ENCODE measurements at places on chromosomes 12 and 14.

DNA sequence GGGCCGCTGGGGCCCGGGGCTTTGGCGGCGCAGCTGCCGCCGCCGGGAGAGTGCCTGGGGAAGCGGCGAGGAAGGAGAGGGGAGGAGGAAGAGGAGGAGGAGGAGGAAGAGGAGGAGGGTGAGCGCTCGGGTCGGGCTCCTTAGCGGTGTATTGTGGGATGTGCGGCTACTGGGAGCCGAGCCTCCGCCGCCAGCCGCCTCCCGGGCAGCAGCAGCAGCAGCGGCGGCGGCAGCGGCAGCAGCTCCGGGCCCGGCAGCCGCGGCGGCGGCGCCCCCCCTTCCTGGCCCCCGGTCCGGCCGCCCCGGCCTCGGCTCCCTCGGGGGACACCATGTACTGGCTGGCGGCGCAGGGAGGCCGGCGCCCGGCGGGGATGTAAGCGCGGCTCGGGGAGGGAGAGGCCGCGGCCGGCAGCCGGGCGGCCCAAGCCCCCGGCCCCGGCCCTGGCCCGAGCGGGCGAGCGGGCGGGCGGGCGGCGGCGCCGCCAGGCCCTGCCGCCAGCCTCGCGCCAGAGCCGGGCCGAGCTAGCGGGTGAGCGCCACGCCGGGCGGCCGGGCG, at the start of gene SETD1B:
SETD1B (plus strand) TSS at position 149 of the 556 bp plus-strand sequence. CDS start 729 bp downstream, outside the sequence.
- DNase-seq: no peak

GRCh38 chr12:132633901-132634300, 15.3 kb downstream of the P2RX2 start:
- no peak for DNase-seq

- DNase-seq: no peak
Measured at GRCh38 chr12:124007826-124008570, 35.0 kb downstream of the ZNF664 start.

GRCh38 chr14:96804895-96805294, 7.7 kb downstream of the VRK1 start:
- DNase-seq: no peak

- no peak for DNase-seq
Measured at GRCh38 chr14:46571970-46572369, 79.6 kb downstream of the RPL10L start.

GRCh38 chr14:65211341-65211987, 109.1 kb upstream of the MAX start:
- DNase-seq: no peak

DNA sequence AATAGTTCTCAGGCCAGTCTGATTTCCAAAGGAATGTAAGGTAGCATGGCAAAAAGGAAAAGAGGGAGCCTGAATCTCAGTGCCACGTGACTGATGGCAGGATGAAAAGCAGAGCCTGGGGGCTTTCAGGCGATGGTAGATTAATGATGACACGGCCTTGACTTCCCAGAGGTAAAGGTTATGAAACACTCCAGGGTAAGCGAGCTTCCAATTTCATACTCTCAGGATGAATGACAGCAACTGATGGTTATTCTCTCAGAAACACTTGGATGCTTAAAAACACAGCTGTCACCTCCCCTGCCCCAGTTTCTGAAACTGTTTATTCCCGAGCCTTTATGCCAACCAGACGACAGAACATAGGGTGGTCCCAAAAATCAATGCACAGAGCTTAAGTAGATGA, 28.8 kb downstream of the GDF11 start:
- DNase-seq: no peak

GRCh38 chr14:74089251-74090020, 4.7 kb downstream of the LIN52 start:
- no peak for DNase-seq

DNA sequence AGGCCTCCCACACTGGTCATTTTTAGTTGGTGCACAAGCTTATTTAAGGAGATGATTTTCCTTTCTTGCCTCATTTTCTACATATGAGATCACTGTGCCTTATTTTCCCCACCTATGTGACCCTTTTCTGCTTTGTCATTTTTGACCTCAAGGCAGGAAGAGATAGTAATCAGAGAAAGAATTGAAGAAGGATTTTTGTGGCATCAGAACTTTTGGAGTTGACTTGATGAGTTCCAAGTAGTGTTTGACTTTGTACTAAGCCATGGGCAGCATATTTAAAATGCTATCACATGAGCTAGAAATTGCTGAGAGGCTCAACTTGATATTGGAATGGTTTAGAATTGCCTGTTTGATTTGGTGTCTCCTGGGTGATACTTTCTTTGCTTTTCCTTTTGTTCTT, 440.8 kb downstream of the AEBP2 start:
- no peak for DNase-seq

DNA sequence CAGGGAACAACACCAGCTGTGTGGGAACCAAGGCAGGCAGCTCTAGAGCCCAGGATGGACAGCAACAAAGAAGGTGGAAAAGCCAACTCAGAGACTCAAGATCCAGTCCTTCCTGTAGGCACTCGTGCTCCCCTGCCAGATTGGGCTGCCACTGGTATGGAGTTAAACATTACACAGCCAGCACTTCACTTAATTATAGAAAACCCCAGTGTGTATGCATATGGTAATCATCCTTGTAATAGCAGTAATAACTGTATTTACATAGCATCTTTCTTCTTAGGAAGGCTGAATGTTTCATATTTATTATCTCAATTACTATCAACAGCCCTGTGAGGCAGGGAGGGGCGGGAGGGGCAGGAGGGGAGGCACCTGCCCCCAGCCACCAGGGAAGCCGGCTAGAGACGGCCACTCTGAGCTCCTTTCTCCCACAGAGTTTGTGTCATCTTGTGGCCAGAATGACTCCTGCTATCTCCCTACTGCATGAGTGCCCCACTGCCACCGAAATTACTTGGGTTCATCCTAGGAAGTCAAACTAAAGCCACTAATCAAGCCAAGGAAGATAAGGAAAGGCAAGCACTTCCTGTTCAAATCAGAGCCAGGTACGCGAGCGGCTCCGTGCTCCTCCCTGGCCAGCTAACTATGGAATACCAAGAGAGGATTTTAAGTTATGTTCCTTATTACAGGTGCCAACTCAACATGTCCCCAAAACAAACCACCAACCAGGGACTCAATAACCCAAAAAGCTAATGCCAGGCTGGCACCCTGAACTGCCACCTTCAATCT, 15.7 kb upstream of the RAB35 start:
- no peak for DNase-seq

DNA sequence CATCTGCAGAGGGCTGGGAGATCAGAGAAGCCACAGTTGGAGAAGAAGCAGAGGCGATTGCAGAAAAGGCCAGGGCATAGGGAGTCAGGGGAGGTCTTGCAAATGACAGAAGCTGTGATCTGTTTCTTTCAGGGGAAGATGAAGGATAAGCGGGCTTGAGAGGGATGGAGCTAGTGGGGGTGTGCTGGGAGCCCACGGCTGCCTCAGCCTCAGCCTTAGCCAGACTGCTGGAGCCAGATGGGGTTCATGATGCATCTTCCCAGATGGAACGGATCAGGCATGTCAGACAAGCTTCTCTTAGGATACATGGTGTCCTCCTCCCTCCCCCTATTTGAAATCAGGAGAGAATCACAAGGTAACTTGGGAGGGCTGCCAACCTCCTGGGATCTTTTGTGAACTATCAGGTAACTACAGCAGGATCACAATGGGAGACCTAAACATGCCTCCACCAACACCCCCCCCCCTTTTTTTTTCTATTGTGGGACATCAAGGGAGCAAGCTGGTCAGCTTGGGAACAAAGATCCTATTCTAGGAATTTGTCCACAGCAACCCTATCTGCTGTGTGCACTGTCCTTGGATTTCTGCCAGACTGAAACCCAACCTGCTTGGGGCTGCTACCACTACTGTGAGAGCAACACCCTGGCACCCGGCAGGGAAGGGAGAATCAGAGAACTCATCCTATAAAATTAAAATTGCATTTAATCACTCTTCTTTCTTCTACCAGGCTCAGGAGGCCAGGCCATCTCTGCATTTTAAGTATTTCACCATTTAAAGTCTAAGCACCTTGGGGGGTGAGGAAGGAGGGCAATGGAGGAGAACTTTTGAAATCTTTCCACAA, 10.7 kb upstream of the ATP2A2 start:
- DNase-seq: no peak

GRCh38 chr12:13210236-13211190, 14.0 kb downstream of the EMP1 start:
- no peak for DNase-seq

- DNase-seq: no peak
Measured at GRCh38 chr14:63650256-63650952, 8.7 kb upstream of the WDR89 start.

GRCh38 chr12:131619736-131620506, 91.0 kb upstream of the SFSWAP start:
- no peak for DNase-seq

DNA sequence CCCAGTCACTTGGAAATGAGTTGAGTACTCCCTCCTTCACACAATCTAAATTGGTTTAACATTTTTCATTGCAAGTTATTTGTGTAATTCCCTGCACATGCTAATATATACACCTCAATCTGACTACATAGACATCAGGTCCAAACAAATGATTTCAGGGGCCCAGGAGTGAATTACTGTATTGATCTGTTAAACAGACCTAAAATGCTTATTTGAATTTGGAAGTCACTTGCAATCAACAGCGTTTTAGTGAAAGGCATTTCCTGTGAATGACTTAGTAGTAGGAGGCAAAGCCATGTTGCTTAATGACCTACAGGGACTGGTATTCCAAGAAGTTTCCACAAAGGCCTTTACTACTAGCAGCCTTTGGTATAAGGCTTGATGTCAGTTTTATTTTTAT, 22.6 kb upstream of the SLC15A5 start:
- DNase-seq: no peak

- DNase-seq: no peak
Measured at GRCh38 chr14:23148591-23149249, 29.7 kb upstream of the CEBPE start.

GRCh38 chr14:68947802-68948201, 31.3 kb downstream of the ACTN1 start:
- no peak for DNase-seq

DNA sequence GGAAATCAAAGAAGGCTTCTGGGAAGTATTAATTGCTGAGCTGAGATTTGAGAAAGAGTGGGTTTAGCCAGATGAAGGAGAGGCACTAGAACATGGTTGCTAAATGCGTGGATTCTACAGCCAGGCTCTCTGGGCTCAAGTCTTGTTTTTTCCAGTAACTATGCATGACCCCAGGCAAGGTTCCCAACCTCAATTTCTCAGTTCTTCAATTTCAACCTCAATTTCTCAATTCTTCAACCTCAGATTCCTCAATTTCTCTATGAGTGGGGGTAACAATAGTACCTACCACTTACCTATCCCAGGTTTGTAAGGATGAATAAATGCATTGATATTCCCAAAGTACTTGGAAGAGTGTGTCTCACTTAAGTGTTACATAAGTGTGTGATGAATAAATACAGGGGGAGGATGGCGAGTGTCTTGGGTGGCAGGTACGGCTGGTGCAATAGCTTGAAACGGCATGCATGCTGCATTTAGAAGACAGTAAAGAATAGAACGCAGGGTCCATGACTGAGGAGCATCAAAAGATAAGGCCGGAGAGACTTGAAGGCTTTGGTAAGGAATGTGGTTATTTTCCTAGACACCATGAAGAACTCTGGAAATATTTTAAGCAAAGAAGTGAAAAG, 149.1 kb upstream of the ATP2B1 start:
- no peak for DNase-seq

GRCh38 chr14:61561104-61561503, 134.2 kb upstream of the HIF1A start:
- DNase-seq: no peak

- DNase-seq: no peak
Measured at GRCh38 chr12:26135010-26135420, 10.2 kb upstream of the BHLHE41 start.

DNA sequence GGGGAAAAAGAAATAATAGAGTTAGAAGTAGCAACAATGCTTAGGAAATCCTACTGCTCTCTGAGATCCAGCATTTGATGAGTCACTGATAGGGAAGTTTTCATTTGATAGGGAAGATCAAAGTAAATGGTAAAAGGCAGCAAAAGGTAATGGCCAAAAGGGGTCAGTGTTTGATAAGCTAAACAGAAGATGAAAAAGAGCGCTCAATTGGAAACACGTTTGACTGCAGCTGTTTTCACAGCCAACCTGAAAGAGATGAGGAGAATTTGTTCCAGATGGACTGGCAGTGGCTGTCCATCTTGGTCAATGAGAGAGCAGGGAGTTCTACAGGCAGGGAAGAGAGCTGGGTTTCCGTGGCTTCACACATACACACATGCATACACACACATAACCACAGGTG, 264.2 kb downstream of the TMEM132C start:
- no peak for DNase-seq

GRCh38 chr12:96215919-96216273, 21.7 kb downstream of the ELK3 start:
- peak; percentile 35 for DNase-seq

DNA sequence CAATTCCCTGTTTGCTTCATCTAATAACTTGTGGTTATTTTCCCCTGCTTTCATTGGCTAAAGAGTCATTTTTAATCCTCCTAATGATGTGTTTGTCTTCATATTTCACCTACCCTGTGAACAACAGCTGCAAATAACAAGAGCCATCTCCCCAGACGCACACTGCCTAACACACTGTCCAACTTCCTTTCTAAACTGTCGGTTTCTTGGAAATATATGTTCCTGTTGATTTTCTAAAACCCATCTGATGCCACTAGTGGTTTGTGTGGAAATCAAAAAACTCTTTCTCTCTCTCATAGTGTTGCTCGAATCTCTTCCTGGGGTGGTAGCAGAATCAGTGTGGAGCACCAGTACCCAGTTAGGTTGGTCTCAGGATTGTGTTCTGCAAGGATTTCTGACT, 226.9 kb downstream of the EPS8 start:
- no peak for DNase-seq

DNA sequence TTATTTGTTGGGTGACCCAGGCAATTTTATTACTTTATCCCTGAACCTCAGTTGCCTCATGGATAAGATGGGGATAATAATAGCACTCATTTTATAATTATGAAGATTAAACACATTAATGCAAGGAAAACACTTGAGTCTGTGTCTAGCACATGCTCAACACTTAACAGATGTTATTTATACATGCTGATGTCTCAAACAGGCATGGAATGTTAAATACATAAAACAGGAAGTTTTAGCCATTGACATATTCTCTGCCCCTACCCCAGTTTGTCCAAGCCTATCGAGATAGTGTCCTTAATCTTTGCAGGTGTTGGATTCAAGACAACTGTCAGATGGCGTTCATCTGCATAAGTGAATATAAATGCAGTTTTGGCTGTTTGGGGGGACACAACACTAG, 109.8 kb downstream of the SCAF11 start:
- DNase-seq: no peak

All from activated naive CD4-positive, alpha-beta T cell treated with anti-CD3 and anti-CD28 coated beads, Interleukin-2, amount 50 U/mL, for 72 hours (primary cell).